ENCODE measurements at places on chromosomes 1 and 21.

GRCh38 chr1:104629589-104629988, 879.9 kb downstream of the AMY1C start:
- DNase-seq = no peak

GRCh38 chr21:38915546-38915945, 109.8 kb downstream of the ETS2 start:
- DNase-seq = no peak

DNA sequence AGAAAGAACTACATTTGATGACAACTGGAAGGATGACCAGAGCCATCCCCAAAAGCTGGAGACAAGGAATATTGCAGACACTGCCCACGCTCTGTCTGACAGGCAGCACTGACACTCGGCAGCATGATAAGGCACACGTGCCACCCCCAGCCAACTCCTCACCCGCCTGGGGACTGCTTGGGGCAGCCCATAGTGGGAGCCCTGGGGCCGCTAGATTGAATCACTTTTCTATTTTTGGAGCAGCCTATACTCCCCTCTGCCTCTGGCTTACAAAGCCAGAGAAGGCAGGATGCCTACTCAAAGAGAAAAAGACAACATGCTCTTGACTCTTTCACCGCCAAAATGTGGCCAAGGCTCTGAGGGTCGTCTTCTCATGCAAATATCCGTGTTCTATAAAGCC, 1.3 kb downstream of the SMG5 start:
- DNase-seq = peak; percentile 52

DNA sequence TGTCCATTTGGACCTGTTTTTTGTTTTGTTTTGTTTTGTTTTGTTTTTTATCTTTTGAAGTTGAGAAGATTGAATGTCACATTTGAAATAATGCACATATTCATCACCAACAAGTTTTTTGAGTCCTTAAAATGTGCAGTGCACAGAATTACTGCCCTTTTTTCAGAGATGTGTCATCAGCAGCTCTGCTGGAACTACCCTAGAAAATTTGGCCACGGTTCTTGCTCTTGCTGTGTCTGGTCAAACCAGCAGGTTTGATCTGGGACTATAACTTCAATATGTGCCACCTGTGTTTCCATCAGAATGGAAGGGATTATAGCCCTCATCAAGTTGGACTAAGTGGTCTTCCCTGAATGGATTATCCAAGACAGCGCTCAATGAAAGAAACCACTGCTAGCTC, 24.1 kb upstream of the CNN3 start:
- no peak for DNase-seq
